ENCODE measurements at places on chromosomes 7 and 10. TPM values are rescaled to one million over a fixed set of nuclear protein-coding genes. Genes with fewer than 3 reads are reported as not detected.

Gene NUDT5
- 55.8 TPM for total RNA-seq

Gene TYSND1
- 6.4 TPM for total RNA-seq

Gene HSPA12A
- total RNA-seq: 0.79 TPM

Gene SMKR1
- total RNA-seq: not detected

Gene PTN
- total RNA-seq: 0.23 TPM

Gene SND1
- 146 TPM for total RNA-seq

Gene LRRC18
- not detected for total RNA-seq

Gene TAS2R41
- total RNA-seq: not detected

Gene GIMAP8
- not detected for total RNA-seq

Gene POU6F2
- not detected for total RNA-seq

Gene RHBDD2
- total RNA-seq: 50.6 TPM

Gene KCNK18
- not detected for total RNA-seq

Gene ASZ1
- not detected for total RNA-seq

Gene MYH16
- total RNA-seq: not detected

Gene TMEM273
- 2.1 TPM for total RNA-seq

Gene GBX1
- total RNA-seq: 0.95 TPM

Gene PILRA
- 0.83 TPM for total RNA-seq

Gene FEZF1
- total RNA-seq: not detected

Gene SEMA3D
- 5.5 TPM for total RNA-seq

Gene SDK1
- 3.4 TPM for total RNA-seq

Gene SEMA3E
- 0.48 TPM for total RNA-seq

Gene TFPI2
- total RNA-seq: 4.3 TPM

Gene GHRHR
- total RNA-seq: not detected

Gene CALML5
- not detected for total RNA-seq

Gene SDHAF3
- 46.2 TPM for total RNA-seq

Gene TRIL
- 9.5 TPM for total RNA-seq

Gene TYW1
- total RNA-seq: 21.8 TPM

Gene VSTM2A
- total RNA-seq: not detected

Gene CCDC172
- total RNA-seq: not detected

Gene RBP3
- total RNA-seq: not detected

Gene AGR3
- not detected for total RNA-seq

Gene AKR1C2
- 3.0 TPM for total RNA-seq

All from SJCRH30 (cell line).